ENCODE measurements at places on chromosomes 1 and 21.

- DNase-seq = no peak
- H3K4me1 ChIP-seq = peaks cover 68% of the 10 kb centered on the region
- H3K27ac ChIP-seq = peak overlapping the region; percentile 88
- no peak overlapping the region for H3K4me3 ChIP-seq
- H3K27me3 ChIP-seq = no peaks in the 10 kb centered on the region
- no peaks in the 10 kb centered on the region for H3K36me3 ChIP-seq
Measured at GRCh38 chr1:204349602-204350001, 10.1 kb downstream of the PLEKHA6 start.

DNA sequence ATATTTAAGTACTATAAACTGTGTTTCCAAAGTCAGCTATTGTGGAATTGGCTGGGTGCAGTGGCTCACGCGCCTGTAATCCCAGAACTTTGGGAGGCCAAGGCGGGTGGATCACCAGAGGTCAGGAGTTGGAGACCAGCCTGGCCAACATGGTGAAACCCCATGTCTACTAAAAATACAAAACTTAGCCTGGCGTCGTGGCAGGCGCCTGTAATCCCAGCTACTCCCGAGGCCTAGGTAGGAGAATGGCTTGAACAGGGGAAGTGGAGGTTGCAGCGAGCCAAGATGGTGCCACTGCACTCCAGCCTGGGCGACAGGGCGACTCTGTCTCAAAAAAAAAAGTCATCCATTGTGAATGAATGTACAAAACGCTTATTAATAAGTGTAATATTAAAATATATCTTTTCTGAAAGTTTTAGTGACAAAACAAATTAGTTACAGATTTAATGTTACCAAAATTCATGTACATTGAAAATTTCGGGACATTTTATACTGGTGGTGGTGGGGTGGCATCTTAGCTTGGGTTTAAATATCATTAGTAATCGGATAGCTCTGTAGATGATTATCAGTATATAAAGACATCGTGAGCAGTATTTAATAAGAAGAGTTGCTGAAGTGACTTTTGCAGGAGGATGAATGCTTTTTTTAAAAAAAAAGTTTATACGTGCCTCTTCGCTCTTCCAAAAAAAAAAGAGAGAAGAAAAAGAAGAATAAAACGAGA is 503 bp upstream of the SRSF11 start:
- H3K27ac ChIP-seq = peak overlapping the region; percentile 96
- H3K27me3 ChIP-seq = no peaks in the 10 kb centered on the region
- DNase-seq = no peak
- peaks cover 36% of the 10 kb centered on the region for H3K4me1 ChIP-seq
- H3K36me3 ChIP-seq = peaks cover 18% of the 10 kb centered on the region
- peak overlapping the region; percentile 91 for H3K4me3 ChIP-seq

DNA sequence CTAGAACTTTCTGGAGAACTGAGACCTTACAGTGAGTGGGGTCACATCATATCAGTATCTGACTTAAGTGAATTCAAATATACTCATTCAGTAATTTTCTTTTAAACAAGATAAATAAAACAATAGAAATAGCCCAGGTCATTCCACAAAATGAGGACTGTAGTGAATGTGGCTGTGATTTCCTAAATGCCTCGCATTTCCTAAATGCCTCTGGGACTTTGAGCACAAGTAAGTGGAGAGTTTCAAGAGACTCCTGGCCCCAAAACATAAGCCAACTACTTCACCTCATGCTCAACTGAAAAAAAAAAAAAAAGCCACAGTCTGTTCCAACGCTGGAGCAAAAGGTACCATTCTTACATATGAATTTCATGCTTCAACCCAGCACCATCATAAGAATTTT is 81.5 kb downstream of the ZNF281 start:
- no peak overlapping the region for H3K27ac ChIP-seq
- no peaks in the 10 kb centered on the region for H3K27me3 ChIP-seq
- peaks cover 16% of the 10 kb centered on the region for H3K4me1 ChIP-seq
- DNase-seq = no peak

DNA sequence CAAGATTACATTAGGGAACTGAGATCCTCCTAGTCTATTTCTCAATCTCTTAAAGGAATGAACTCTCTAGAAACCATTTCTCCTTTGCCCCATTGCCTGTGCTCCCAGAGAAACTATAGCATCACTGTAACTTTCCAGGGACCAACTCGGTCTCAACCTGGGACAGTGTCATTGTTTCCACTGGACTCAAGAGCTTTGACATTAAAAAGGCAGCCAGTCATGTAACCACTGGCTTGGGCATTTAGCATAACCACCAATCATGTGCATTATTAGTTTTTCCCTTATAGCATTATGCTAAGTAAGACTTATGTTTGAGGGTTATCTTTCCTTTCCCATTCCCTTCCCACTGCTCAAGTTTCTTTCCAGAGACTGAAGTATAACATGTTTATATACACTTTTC is 18.2 kb downstream of the TEX38 start:
- peaks cover 10% of the 10 kb centered on the region for H3K36me3 ChIP-seq
- H3K27ac ChIP-seq = peak overlapping the region; percentile 90
- H3K4me1 ChIP-seq = peaks cover 79% of the 10 kb centered on the region
- no peak for DNase-seq
- no peaks in the 10 kb centered on the region for H3K27me3 ChIP-seq

- no peaks in the 10 kb centered on the region for H3K4me1 ChIP-seq
- no peak for DNase-seq
- no peak overlapping the region for H3K4me3 ChIP-seq
- H3K36me3 ChIP-seq = no peaks in the 10 kb centered on the region
- H3K27ac ChIP-seq = no peak overlapping the region
Measured at GRCh38 chr1:46495778-46496177, 6.1 kb downstream of the DMBX1 start.

DNA sequence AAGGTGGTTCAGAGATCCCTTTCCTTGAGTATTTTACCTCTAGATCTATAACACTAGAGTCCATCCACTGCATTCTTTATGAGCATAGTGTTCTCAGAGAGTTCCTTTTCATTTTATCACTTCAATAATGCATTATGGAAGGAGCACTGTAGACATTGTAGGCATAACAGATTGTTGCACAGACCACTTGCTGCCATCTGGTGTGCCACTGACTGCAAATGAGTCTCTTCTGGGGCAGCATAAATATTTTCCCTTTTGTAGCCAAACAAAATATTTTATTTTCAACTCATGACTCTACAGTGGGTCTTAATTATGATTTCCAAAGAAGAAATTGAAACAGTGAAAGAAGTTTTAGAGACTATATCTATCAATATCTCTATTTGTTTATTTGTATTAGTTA is 290.4 kb downstream of the OLFM3 start:
- no peak overlapping the region for H3K27ac ChIP-seq
- H3K36me3 ChIP-seq = no peaks in the 10 kb centered on the region
- no peak overlapping the region for H3K4me3 ChIP-seq
- H3K27me3 ChIP-seq = no peaks in the 10 kb centered on the region
- peaks cover 6% of the 10 kb centered on the region for H3K4me1 ChIP-seq

GRCh38 chr21:42063571-42064521 is 7.3 kb upstream of the UMODL1 start:
- H3K27me3 ChIP-seq = no peaks in the 10 kb centered on the region
- H3K36me3 ChIP-seq = no peaks in the 10 kb centered on the region
- H3K4me3 ChIP-seq = no peak overlapping the region
- no peak for DNase-seq
- no peak overlapping the region for H3K27ac ChIP-seq

- no peaks in the 10 kb centered on the region for H3K36me3 ChIP-seq
- H3K4me3 ChIP-seq = no peak overlapping the region
- no peak for DNase-seq
- peaks cover 7% of the 10 kb centered on the region for H3K4me1 ChIP-seq
- H3K27me3 ChIP-seq = peaks cover 22% of the 10 kb centered on the region
- no peak overlapping the region for H3K27ac ChIP-seq
Measured at GRCh38 chr1:154884869-154885701, 15.0 kb upstream of the KCNN3 start.

GRCh38 chr1:215458104-215458503 is 109.0 kb upstream of the KCTD3 start:
- no peak for DNase-seq
- H3K4me3 ChIP-seq = no peak overlapping the region
- peaks cover 2% of the 10 kb centered on the region for H3K4me1 ChIP-seq

DNA sequence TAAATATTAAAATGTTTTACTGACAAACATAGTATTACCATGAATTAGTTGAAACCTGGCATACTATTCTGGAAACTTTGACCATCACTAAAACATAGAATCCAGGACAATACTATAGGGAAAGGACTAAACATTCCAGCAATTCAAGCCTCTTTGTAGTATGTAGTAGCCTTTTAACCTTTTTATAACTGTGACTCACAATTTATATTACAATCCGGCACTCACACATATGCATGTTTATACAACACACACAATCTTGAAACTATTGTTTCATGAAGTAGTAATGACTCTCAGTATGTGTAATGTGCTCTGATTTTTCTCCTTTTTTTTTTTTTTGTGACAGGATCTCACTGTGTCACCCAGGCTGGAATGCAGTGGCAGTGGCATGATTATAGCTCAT is 64.3 kb downstream of the ANKRD13C start:
- H3K27ac ChIP-seq = no peak overlapping the region
- H3K4me1 ChIP-seq = no peaks in the 10 kb centered on the region
- DNase-seq = no peak
- no peak overlapping the region for H3K4me3 ChIP-seq

GRCh38 chr1:203189951-203190352 is 3.4 kb upstream of the CHI3L1 start:
- H3K27ac ChIP-seq = no peak overlapping the region
- no peak overlapping the region for H3K4me3 ChIP-seq

GRCh38 chr1:65082346-65083040 is 65.5 kb upstream of the AK4 start:
- H3K27me3 ChIP-seq = peaks cover 9% of the 10 kb centered on the region
- H3K36me3 ChIP-seq = no peaks in the 10 kb centered on the region
- no peak overlapping the region for H3K27ac ChIP-seq
- H3K4me1 ChIP-seq = no peaks in the 10 kb centered on the region

- H3K4me3 ChIP-seq = no peak overlapping the region
- peaks cover 15% of the 10 kb centered on the region for H3K4me1 ChIP-seq
- no peaks in the 10 kb centered on the region for H3K27me3 ChIP-seq
- no peaks in the 10 kb centered on the region for H3K36me3 ChIP-seq
Measured at GRCh38 chr1:43305926-43306687, 5.3 kb downstream of the TIE1 start.

GRCh38 chr1:212743901-212744475 is 44.3 kb upstream of the BATF3 start:
- no peaks in the 10 kb centered on the region for H3K27me3 ChIP-seq
- DNase-seq = no peak
- H3K4me1 ChIP-seq = no peaks in the 10 kb centered on the region
- peaks cover 39% of the 10 kb centered on the region for H3K36me3 ChIP-seq

DNA sequence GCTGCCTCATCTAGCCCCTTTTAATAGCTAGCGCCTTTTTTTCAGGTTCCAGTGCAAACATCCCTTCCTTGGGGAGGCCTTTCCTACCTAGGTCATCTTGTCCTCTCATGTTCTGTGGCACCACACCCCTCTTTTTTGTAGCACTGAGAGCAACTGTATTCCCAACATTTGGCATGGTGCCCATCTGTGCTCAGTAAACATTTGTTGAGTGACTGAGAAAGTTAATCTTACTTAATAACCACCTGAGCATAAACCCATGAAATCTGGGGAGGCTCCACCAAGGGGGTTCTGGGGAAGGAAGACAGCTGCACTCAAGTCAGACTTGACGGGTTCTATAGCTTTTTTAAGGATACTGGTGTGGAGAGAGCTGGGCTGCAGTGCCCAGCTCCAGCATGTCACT is 90.0 kb downstream of the NOS1AP start:
- H3K27ac ChIP-seq = no peak overlapping the region
- peaks cover 4% of the 10 kb centered on the region for H3K4me1 ChIP-seq
- no peaks in the 10 kb centered on the region for H3K27me3 ChIP-seq
- H3K4me3 ChIP-seq = no peak overlapping the region
- no peak for DNase-seq
- H3K36me3 ChIP-seq = no peaks in the 10 kb centered on the region

DNA sequence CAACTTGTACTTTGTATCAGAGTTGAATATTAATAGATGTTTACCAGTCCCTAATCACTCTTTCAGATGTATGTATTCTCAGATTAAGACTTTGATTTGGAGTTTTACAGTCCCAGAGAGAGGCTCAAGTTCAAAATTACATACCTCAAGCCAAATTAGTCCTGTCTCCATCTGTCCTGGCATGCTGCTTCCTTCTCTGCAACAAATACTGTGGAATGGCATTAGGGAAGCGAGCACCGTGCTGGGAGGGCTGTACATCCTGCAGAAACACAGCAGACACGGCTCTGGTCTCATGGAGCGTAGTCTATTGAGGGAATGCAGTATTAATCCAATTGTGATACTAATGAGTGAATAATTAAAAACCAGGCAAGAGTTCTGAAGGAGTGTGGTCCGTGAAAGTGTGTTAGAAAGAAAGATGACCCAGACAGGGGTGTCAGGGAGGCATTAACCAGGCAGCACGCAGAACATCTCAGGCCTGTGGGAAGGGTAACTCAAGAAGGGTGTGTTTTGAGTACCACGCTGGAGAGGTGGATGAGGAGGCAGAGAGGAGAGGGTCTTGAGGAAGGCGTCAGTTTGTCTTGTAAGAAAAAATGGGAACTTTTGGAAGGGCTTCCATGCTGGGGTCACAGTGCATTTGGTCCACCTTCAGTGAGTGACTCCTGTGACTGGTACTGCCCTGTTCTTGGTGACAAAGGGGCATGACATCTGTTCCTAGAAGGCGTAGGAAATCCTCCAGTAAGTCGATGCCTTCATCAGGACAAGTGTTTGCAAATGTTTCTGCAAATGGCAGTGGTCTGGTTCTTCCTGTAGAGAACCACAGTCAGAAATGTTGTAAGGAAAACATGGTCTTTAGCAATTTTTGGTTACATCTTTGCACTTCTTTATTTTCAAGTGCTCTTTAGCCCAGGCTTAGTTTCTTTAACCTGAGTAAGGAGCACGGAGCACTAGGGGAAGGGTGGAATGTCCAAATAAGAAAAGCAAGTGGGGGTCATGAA is 1.6 kb downstream of the RAB4A start:
- peaks cover 5% of the 10 kb centered on the region for H3K36me3 ChIP-seq
- no peak for DNase-seq
- H3K27ac ChIP-seq = peak overlapping the region; percentile 93
- H3K4me1 ChIP-seq = peaks cover 33% of the 10 kb centered on the region
- peak overlapping the region; percentile 93 for H3K4me3 ChIP-seq
- H3K27me3 ChIP-seq = no peaks in the 10 kb centered on the region

- H3K4me3 ChIP-seq = no peak overlapping the region
- no peaks in the 10 kb centered on the region for H3K36me3 ChIP-seq
- no peak for DNase-seq
- peaks cover 47% of the 10 kb centered on the region for H3K4me1 ChIP-seq
- H3K27ac ChIP-seq = peak overlapping the region; percentile 89
Measured at GRCh38 chr1:110188035-110188618, 22.0 kb upstream of the KCNC4 start.

DNA sequence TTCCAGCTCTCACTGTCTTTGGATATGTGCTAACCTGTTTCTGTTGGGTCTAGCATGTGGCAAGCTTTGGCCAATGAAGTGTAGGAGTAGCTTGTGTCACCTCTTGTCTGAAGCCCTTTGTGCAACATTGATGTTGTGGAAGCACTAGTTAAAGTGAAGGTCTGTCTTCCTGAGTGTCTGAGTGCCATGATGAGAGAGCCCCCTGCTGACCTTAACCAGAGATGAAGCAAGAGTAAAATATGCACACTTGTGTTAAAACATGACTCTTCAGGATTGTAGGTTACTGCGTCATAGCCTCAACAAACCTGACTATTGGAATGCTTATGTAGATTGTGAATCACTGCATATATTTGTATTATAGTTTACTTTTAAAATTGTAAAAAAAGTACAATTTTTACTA is 103.7 kb downstream of the NCAM2 start:
- H3K4me1 ChIP-seq = peaks cover 8% of the 10 kb centered on the region
- H3K4me3 ChIP-seq = no peak overlapping the region
- H3K27me3 ChIP-seq = no peaks in the 10 kb centered on the region
- H3K36me3 ChIP-seq = no peaks in the 10 kb centered on the region
- DNase-seq = no peak

Data from mesothelial cell of epicardium (in vitro differentiated cells).